Effector CD4-positive, alpha-beta T cell (primary cell): ENCODE measurements at places on chromosomes 12 and 14.

GRCh38 chr12:32522331-32523221, 123.2 kb downstream of the FGD4 start:
- DNase-seq, result no peak

DNA sequence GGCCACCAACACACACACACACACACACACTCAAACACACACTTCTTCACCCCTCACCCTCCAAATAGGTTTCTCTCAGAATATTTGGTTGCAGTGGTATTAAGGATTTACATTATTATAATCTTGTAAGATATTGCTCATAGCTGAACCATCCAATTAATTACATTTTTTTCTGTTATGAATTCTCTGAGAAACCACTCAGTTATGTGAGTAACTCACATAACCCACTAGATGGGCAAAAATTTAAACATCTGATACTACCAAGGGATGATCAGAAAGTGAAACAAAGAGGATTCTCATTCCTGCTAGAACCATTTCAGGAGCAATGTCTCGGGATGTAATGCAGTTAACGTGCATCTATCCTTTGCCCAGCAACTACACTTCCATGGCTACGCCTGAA, 31.6 kb downstream of the TMTC1 start:
- no peak for DNase-seq

GRCh38 chr12:120842595-120842994, 61.6 kb downstream of the SPPL3 start:
- no peak for DNase-seq

- no peak for DNase-seq
Measured at GRCh38 chr12:120101182-120101581, 15.4 kb downstream of the RAB35 start.

- no peak for DNase-seq
Measured at GRCh38 chr12:29692237-29692636, 91.5 kb downstream of the TMTC1 start.

- peak; percentile 30 for DNase-seq
Measured at GRCh38 chr12:123119808-123120207, 31.1 kb downstream of the PITPNM2 start.

DNA sequence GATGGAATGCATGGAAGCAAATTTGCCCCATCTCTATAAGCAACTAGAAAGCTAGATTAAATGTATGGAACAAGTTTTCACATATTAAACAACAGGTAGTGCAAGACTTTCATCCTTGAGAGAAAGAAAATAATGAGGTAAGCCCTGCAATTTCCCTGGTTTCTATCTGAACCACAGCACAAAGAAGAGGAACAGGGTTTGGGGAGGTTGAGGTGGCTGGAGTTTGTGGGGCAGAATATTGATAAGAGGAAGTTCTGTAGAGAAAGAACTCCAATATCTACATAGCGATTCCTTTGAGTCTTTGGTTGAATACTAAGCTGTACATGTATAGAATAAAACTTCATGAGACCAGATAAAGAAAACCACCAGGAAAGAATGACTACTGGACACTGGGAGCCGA, 96.3 kb upstream of the CCND2 start:
- no peak for DNase-seq

DNA sequence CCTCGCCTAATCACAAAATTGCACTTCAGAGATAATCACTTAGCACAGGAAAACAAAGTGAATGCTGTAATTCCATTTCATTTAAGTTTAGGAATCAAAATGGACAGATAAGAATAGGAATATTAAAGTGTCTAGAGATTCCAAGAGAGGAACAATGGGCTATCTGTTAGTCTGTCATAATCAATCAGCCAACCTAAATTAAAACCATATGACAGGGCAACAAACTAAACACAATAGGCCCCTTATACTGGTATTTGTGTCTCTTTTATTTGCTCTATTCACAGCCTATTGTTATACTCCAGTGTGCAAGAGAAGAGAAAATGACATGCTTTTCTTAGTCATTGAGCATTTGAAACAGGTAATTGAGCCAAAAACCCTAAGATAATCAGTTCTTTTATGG, 259.4 kb downstream of the PRKD1 start:
- no peak for DNase-seq

DNA sequence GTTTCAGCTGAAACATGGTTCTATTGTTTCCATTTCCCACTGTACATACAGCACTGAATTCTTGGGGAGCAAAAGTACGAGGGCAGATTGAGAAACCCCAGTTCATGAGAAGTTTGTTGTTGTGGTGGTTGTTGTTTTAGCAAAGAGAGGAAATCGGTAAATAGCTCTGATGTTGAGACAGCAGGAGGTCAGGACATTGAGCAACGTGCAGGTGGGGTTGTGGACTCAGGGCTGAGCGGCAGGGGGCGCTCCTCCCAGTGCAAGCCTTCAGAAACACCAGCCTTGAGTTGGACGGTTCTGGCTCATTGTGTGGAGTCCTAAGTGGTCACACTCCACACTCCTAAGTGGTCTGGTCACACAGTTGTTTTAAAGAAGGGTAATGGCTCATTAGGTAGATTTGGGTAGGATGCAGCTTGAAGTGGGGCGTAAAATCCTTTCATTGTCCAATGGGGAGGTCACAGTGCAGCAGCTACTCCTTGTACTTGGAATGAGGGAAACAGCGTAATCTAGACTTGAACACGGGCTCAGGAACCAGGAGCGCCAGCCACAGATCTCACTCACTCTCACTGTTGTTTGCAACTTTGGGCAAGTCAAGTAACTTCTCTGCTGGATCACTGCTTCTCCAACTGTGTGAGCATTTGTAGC, 14.5 kb upstream of the PWP1 start:
- no peak for DNase-seq

DNA sequence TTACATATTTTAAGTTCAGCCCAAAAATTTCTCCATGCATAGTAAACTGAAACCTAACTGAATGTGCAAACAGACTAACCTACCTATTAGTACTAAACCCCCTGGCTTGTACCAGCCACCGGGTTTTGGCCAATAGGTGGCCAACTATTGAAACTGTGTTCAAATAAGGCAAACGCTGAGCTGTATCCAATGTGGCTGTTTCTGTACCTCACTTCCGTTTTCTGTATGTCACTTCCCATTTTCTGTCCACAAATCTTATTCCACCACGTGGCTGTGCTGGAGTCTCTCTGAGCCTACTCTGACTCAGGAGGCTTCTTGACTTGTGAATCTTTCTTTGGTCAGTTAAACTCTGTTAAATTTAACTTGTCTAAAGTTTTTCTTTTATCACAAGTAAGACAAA, 6.0 kb upstream of the FBXO34 start:
- no peak for DNase-seq

GRCh38 chr14:64577211-64577610, 27.4 kb downstream of the PPP1R36 start:
- DNase-seq, result no peak

- peak; percentile 56 for DNase-seq
Measured at GRCh38 chr14:67426983-67427606, 15.1 kb upstream of the PLEK2 start.

- no peak for DNase-seq
Measured at GRCh38 chr14:39140170-39140569, 26.0 kb downstream of the GEMIN2 start.

DNA sequence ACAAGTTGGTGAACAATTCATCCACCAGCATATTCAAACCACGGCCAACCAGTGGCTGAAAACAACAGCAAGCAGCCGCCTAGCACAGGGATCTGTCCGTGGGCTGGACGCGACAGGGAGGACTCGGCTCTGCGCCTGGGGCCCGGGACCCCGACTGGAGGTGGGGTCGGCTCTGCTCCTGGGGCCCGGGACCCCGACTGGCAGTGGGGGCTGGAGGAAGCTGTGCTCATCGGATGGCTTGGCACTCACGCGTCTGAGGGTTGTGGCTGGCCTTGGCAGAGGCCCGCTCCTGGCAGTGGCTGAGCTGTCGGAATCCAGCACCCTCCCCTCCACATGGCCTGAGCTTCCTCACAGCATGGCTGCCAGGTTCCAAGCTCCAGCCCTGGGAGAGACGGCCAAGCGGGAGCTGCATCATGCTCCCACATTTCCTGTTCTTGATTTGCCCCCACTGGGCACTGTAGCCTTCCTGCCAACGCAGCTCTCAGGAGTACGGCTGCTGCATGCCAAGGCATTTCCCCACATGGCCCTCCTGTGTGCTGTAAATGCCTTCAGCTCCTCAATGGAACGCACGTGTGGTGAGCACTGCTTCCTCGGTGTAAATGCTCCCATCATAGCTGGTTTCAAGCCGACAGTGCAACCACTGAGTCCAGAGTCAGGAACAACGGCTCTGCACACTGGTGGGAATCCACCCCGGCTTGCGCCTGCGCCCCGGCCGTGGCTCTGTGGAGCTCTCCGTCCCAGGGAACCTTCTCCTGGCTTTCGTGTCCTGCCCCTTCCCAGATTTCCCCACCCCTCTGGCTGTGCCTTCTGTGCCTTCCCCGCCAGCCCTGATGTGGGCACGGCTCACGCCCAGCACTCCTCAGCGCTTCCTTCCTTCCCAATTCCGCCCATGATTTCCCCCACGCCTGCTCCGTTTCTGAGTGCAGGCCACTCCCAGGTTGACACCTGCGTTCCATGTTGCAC, 7.3 kb upstream of the GALNT9 start:
- no peak for DNase-seq

DNA sequence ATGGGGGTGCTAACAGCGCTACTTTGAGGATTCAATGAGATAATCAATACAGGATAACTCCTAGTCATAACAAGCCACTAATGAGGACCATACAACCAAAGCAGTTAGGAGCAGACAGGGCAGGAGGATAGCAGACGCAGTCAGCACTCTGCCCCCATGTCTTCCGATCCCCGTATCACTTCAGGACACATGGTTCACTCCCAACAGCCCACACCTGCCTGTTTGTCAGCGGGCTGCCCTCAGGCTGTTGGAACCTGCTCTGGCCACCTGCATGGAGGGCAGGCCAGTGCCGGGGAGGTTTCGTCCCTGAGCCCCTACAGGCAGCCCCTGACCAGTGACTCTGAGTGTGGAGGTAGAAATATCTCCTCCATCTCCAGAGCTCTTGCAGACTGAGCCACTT, 37.1 kb upstream of the LTBP2 start:
- DNase-seq, result no peak

GRCh38 chr14:96637521-96637920, 135.3 kb downstream of the PAPOLA start:
- no peak for DNase-seq

DNA sequence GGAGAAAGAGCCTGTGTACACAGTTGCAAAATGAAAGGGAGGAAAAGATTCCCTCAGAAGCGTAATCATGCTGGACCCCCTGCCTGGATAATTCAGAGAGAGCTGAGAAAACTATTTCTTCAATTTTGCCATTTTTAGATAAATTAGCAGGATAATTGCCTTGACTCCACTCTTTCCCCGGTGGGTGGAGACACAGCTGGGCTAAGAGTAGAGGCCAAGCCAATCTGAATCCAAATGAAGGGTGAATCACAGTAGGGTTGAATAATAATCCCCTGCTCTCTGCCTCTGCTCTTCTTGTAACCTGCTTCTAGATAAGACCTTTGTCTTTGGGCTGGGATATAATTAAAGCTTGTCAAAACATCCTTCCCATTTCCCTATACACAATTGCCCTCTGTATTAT, 150.1 kb downstream of the CAPZA3 start:
- no peak for DNase-seq

- no peak for DNase-seq
Measured at GRCh38 chr12:77968021-77968420, 137.3 kb downstream of the NAV3 start.

DNA sequence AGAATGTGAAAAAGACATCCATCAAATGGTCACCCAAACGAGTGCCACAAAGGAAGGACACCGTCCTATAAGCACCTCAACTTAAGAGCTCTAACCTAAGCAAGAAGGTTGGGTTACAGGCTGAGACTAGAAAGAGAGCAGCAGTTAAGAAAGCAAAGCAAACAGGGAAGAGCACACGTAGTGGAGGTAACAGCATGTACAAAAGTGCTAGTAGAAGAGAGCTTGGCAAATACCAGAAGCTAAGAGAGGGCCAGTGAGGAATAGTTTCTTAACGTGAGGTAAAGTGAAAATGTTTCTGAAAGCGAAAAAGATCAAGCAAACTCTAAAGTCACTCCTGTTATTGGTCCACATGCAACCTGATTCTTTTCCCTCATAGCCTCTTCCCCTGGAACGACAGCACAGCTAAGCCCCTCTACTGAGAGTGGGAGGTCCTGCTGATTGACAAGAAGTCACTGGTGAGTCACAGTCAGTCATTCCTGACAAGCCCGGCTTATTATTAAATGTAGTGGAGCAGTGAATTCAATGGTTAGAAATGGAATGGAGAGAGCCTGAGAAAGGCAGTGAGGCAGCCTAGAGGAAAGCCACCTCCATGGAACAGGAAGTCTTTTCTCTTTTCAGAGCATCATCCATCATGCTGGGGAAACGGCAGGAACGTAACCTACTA, 204.4 kb downstream of the SLC25A21 start:
- DNase-seq, result no peak

DNA sequence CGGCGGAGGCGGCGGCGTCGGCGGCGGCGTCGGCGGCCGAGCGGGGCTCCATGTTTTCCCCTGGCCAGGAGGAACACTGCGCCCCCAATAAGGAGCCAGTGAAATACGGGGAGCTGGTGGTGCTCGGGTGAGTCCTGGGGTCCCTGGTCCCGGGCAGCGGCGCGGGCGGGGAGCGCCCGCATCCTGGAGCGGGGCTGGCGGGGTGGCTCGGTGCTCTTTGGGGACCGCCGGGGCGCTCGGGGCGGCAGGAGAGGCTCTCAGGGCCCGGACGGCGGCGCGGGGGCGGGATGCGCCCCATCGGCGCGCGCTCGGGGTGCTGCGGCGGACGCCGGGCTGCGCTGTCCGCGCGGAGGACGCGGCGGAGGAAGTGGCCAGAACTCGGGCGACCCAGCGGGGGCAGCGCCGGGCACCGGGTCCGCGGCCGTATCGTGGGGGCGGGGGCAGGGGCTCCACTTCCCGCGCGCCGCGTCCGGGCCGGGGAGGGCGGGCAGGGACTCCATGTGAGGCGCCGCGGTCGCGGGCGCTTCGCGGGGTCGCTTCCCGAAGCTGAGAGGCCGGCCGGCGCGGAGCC, 485 bp downstream of the PELI2 start:
- DNase-seq, result peak; percentile 11

GRCh38 chr14:36055681-36056225, 120.8 kb downstream of the PTCSC3 start:
- DNase-seq, result no peak

DNA sequence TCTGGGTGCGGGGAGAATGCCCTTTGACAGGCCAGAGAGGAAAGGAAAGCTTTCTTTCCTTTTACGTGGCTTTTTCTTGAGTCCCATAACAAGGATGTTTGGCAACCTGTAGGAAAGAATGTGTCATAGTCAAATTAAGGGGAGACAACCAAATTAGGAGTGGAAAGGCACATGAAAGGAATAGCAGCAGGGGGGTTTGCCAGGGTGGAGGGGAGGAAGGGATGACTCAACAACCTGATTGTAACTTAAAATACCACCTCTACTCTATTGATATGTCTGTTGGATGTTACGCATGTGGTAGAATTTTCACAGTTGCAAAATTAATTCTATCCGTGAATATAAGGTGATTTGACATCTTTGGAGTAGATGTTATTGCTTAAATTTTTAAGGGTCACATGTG, 28.5 kb upstream of the MYBPC1 start:
- no peak for DNase-seq

- DNase-seq, result no peak
Measured at GRCh38 chr12:65449400-65449799, 170.9 kb downstream of the MSRB3 start.

GRCh38 chr14:22428700-22429291, 160.2 kb downstream of the DAD1 start:
- DNase-seq, result no peak
